ENCODE measurements at places on chromosomes 1 and 21.

DNA sequence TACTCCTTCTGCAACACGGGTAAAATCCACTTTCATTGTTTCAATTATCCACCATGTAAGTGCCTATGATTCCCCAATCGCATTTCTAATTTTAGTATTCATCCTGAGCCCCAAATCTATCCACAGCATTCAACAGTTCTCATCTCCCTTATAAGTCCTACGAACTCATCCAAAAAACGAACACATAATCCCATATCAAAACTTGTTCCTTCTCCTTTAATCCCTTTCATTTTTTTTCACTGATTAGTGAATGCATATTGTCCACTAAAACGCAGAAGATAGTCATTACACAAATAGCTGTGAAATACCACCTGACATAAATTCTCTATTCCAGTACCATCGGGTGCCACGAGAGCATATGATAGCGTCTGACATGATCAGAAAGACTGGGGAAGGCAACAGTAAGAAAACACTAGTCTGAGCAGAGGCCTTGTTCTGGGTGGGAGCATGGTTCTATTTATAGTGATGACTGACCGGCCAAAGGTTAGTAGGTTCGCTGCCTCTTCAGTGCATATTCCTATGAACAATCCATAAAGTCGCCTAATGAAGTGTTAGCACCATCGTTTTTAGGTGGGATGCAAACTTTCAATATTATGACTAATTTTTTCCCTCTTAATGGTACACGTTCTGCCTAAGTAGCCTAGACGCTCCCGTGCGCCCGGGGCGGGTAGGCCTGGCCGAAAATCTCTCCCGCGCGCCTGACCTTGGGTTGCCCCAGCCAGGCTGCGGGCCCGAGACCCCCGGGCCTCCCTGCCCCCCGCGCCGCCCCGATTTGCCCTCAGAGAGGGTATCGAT, 648 bp downstream of the ATP5PF start:
- no peak for DNase-seq

- peak; percentile 85 for DNase-seq
Measured at GRCh38 chr1:2555634-2556276, 416 bp upstream of the TNFRSF14 start.

DNA sequence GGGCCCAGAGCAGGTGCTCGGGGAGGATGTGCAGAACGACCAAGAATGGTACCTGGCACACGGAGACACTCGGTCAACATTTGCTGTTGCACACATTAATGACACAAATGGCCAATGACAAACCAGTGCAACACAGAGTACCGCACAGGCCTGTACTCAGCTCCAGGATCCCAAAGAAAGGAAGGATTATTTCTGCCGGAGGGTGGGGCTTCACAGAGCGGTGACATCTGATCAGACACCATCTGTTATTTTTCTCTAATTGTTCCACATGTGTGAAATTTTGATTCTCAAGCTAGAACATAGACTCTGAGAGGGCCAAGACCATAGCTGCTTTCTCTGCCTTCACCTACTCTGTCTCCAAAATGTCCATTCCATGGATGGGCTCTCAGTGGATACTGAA, 100.4 kb downstream of the MRPL37 start:
- DNase-seq: no peak

- DNase-seq: no peak
Measured at GRCh38 chr1:56336982-56337381, 242.4 kb downstream of the PLPP3 start.

DNA sequence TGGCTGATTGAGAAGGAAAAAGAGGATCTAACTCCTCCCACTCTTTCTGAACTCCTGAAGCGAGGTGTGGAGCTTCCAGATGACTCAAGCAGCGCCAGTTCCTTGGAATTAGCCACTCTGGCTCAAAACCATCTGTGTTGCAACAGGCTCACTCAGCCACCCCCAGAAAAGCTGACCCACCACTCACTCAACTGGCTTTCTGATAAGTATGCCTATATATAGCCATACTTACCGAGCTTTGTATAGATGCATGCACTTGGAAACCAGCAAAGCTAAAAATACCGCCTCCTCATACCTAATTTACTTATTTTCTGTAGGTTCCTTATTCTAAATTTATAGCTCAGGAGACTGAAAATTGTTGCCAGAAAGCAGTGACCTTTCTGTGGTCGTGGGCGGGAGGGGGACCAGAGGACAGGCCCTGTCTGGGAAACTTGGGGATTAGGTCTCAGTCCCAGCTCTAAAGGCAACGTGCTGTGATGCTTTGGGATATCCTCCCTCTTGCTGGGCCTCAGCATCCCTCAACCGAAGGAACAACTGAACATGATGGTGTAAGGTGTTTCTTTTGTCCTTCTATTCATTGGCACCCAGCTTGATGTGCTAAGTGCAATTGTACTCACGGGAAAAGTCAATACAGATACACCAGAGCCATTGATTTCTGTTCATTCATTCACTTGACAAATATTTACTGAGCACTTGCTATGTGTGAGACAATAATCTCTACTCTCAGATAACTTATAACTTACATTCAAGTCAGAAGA, 65.7 kb downstream of the NENF start:
- DNase-seq: no peak

Data from T-helper 1 cell (primary cell).